ENCODE measurements at places on chromosomes 2 and 18.

GRCh38 chr18:44851856-44852621 is 171.4 kb downstream of the SETBP1 start:
- no peak for DNase-seq

- DNase-seq: no peak
Measured at GRCh38 chr2:126801473-126801872, 97.2 kb upstream of the TEX51 start.

DNA sequence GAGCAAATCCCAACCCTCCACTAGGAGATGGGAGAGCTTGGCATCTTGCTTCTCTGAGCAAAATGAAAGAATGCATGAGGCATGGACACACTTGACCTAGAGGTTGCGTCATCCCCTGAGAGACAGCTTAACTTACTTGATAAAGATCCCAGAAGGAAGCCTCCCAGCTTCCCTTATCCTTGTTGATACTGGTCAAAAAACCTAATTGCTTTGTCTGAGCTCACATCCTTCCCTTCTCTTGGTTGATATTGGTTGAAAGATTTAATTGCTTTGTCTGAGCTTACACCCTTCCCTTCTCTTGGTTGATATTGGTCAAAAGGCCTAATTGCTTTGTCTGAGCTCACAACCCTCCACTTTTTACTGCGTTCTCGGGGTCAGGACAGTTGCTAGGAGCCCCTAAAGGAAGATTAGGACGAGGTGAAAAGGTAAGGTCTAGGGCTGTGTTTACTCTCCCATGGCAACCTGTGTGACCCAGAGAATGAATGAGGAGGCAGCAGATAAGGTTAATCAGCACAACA is 12.2 kb upstream of the BOD1L2 start:
- no peak for DNase-seq

DNA sequence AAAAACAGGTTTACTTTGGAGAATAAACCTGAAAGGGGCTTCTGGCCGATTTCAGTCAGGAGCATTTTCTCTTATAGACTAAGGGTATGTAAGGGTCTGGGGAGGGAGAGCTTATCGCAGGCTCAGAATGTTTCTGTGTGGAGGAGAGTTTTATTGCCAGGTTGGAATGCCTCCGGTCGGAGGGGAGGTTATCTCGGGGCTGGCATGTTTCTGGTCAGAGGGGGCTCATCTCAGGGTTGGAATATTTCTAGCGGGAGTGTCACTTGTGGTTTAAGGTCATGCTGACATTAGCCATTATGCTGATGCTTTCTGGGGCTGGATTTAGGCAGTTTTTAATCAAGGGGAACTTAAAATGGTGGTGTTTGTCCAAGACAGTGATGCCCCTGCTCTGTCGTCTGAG is 333.6 kb downstream of the METTL4 start:
- no peak for DNase-seq

- no peak for DNase-seq
Measured at GRCh38 chr18:9209279-9209678, 72.7 kb downstream of the ANKRD12 start.

DNA sequence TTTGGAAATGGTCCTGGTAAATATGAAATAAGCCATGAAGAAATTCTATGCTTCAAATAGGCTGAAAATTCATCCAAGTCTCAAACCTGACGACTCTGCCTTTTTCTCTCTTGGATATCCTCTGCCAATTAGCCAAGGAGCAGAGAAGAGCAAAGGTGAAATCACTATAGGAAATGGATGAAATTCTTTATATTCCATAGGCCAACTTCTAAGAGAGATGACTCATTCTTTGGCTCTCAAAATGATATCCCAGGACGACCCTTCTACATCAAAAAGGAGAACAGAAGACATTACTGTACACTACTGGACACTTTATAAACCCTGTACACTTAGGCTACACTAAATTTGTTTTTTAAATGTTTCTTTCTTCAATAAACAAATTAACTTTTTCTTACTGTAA is 22.7 kb downstream of the PDE1A start:
- DNase-seq: no peak

Measured in NCI-H1930 (cell line).